ENCODE measurements at places on chromosomes 4 and X.
A peak's percentile ranks its signal among the peaks of the same experiment; 100 is the strongest.

DNA sequence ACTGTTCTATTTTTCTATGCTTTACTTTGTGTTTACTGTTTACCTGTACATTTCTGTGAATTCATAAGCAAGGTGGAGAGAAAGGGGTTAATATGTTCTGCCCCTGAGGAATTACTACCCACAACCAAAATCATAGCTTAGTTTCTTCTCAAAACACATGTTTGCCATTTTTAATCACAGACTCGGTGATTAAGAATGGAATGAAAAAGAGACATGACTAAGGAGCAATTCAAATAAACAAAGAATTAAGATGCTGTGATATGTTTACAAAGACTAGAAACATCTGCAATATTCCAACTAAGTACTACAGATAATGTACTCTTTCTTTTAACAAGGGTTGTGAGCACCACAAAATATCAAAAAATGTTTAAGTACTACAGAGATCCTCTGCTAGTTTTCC lies 11.7 kb upstream of the FAT4 start:
- no peak for DNase-seq

- peak; percentile 35 for DNase-seq
Observed at GRCh38 chr4:100836929-100837328, 319.1 kb upstream of the EMCN start.

- peak; percentile 13 for DNase-seq
Observed at GRCh38 chr4:127479031-127479622, 153.6 kb upstream of the INTU start.

GRCh38 chr4:142728233-142728632 lies 117.9 kb downstream of the INPP4B start:
- no peak for DNase-seq

- DNase-seq, result no peak
Observed at GRCh38 chrX:96027407-96027806, 657.2 kb upstream of the DIAPH2 start.

- no peak for DNase-seq
Observed at GRCh38 chr4:106708464-106708816, 327.7 kb downstream of the DKK2 start.

GRCh38 chrX:538311-538710 lies 92.3 kb upstream of the SHOX start:
- DNase-seq, result no peak

- DNase-seq, result no peak
Observed at GRCh38 chrX:1417921-1418771, 26.2 kb upstream of the SLC25A6 start.

DNA sequence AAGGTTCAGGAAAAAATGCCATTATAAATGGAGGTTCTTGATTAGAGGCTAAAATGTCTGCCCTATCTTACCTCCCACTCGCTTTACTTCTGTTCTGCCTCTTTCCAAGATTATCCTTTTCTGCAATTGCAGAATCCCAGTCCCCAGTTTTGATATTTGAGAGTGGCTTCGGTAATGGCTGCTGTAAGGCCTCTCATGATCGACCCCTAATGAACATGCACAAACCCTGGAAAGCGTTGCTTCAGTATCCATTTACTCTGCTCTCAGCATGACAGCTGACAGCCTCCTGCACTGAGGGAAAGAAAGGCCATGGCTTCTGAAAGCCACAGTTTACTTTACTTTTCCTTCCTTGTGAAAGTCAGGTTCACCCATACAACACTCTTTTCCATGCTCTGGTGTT lies 325.4 kb upstream of the GALNT7 start:
- no peak for DNase-seq

GRCh38 chr4:152340818-152341217 lies 195.1 kb downstream of the FBXW7 start:
- no peak for DNase-seq

DNA sequence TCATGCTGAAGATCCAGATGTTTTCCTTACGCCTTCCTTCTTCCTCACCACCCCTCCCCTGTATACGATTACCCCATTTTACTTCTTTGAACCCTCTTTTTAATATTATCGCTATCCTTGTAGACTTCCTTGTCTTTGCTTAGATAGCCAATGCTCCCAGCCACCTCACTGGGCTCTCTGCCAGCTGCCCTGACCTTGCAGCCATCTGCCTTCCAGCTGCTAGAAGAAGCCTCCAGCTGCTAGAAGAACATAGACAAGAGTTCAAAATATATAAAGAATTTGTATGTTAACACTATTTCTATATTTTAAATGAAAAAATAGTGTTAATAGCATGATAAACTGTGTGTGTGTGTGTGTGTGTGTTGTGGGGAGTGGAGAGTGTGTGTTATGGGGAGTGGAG lies 374.7 kb downstream of the ANKRD50 start:
- no peak for DNase-seq

GRCh38 chr4:84596826-84597225 lies 13.9 kb downstream of the CDS1 start:
- peak; percentile 28 for DNase-seq

GRCh38 chr4:180794333-180794732 lies 1448.9 kb upstream of the TENM3 start:
- no peak for DNase-seq

GRCh38 chrX:63424063-63424462 lies 72.9 kb upstream of the SPIN4 start:
- no peak for DNase-seq

DNA sequence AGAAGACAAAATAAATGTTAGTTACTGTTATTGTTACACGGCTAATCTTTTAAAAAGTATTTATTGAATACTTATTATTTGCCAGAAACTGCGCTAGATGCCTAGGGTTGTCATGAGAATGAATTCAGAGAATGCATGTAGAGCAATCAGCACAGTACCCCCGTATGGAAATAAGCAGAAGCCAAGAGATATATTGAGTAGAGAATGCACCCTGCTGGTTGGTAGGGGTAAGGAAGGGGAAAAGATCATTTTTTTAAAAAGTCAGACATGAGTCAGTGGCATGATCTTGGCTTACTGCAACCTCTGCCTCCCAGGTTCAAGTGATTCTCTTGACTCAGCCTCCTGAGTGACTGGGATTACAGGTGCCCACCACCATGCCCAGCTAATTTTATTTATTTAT lies 13.1 kb upstream of the DRP2 start:
- DNase-seq, result no peak

GRCh38 chr4:33218238-33218637 lies 2498.1 kb downstream of the PCDH7 start:
- DNase-seq, result no peak
